CD4-positive, alpha-beta T cell treated with Interleukin-17A for 4 hours (primary cell): ENCODE measurements at places on chromosomes 3 and 15.
A peak's percentile ranks its signal among the peaks of the same experiment; 100 is the strongest.

GRCh38 chr3:93983408-93983807 lies 3.5 kb downstream of the ARL13B start:
- DNase-seq: no peak

DNA sequence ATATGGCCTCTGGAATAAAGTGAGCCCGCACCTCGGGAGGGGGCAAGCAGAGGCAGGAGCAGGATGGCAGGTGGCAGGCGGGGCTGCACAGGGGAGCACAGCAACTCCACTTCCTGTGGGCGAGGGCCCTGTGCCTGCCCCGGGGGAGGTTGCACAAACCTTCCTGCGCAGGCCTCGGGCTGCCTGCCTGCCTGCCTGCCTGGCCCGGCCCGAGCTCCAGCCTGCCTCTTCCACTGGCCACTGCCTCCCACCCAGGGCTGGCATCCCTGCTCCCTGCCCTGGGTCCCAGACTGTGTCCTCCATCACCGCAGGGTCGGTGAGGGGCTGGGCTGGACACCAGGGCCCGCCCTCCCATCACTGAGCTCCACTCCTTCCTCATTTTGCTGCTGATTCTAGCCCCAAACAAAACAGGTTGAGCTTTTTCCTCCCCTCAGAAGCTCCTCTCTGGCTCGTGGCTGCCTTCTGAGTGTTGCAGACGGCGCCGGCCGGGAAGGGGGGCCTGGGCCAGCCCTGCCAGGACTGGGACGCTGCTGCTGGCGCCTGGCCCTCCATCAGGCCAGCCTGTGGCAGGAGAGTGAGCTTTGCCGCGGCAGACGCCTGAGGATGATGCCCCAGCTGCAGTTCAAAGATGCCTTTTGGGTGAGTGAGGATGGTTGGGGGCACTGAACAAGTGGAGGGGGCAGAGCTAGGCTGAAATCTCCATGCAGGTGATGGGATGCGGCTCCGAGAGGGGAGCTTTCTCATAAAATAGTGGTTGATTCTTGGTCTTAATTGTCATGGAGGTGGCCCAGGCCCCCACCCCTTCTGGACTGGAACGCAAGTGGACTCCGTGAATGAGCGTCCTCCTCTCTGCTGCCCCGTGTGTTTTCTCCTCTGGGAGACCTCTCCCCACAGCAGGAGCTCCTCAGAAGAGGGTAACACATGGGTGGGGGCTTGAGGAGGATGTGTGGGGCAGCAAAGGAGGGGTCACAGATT lies at the start of gene PSTPIP1:
TSS of gene PSTPIP1 (plus strand) at position 156 of the 975 bp plus-strand sequence. CDS start at position 604, 448 bp downstream.
- peak; percentile 85 for DNase-seq

GRCh38 chr15:94670438-94671034 lies 439.2 kb downstream of the MCTP2 start:
- DNase-seq: no peak

DNA sequence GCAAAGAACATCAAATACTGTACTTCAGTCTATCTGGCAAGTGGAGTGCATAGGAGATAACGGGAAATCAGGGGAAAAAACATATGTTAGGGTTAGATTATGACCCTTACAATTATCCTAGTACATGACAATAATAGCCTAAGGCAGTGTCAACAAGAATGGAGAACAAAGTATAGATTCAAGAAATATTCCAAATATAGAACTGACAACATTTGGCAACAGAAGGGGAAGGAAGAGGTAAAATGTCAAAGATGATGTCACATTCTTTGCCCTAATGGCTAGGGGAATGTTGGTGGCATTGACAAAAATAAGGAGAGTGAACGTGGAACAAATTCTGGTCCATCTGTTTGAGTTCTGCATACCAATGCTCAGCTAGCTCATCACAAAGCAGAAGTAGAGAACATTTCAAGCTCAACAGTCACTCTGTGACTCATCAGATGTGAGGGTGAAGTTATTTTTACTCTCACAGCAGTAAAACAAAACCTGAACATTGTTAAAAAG lies 15.5 kb upstream of the ATP8B4 start:
- no peak for DNase-seq

GRCh38 chr3:58999774-59000160 lies 50.1 kb downstream of the CFAP20DC start:
- DNase-seq: no peak

DNA sequence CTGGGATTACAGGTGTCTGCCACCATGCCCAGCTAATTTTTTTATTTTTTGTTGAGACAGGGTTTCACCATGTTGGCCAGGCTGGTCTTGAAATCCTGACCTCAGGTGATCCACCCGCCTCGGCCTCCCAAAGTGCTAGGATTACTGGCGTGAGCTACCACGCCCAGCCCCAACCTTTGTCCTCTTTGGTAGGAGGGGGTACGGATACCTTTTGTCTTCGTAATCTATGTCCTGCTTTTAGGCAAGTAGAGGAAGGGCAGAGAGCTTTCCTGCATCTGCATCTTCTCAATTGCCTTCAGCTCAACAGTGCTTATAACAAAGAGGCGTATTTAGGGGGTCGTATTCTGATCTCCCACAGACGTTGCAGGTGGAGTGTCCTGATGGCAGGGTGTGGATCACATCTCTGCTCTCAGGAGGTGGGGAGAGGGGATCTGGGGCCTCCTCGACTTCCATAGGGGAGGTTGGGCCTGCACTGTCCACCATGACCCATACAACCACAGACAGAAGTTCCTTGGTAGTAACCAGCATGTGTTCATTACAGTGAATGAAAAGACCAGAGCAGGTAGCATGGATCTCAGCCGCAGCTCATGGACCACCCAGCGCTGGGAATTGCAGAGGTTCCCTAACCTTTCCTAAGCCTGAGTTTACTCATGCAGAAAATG lies 21.4 kb upstream of the KCTD6 start:
- DNase-seq: no peak

DNA sequence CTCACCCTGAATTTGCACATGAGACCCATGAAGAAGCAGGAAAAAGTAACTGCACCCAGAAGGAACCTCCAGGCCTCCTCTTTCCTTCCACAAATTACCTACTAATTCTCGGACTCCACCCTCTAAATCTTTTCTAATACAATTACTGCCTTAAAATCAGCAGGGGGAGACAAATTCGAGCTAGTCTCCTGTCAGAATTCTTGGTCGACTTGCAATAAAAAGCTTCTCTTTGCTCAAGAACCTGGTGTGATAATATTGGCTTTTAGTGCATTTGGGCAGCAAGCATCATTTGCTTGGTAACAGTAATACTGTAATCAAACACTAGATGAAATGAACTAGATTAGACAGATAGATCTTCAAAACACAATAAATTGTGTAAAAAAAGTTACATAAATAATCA lies 281.9 kb downstream of the RAP2B start:
- DNase-seq: no peak

- DNase-seq: no peak
Measured at GRCh38 chr3:13157986-13158385, 84.8 kb upstream of the IQSEC1 start.

GRCh38 chr3:15501126-15501525 lies 20.4 kb downstream of the COLQ start:
- DNase-seq: no peak

GRCh38 chr3:62370858-62371719 lies 2.3 kb downstream of the FEZF2 start:
- DNase-seq: no peak

DNA sequence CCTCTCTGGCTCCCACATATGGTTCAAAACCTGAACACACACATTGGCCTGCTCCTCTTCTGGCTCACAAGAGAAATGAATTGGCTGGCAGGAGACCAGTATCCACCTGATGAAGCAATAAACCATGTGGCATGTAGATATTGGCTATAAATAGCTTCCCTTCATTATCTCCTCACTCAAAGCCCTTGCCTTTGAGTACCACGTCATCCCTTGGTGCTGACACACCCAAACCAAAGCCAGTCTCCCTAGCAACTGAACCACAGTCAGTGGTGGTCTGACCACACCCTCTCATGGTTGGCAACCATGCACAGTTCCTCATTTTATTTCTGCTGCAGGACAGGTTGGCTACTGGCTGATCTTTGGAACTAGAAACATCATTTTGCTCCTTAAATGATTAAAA lies 98.8 kb downstream of the ZNF621 start:
- DNase-seq: peak; percentile 2

DNA sequence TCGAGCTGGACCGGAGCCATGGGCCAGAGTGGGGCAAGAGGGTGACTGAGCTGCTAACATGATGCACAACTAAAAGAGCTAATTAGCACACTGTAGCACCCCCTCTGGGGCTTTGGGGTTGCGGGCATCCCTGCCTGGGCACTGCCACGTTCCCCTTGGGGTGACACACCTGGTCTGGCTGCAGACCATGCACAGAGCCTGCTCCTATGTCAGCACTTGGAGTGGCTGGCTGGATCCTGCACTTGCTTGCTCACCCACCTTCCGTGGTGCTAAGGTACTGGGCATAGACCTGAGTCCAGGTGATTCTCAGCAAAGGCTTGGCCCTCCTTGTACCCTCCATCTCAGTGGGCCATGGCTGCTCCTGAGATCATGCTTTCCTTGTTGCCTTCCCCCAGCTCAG lies 12.8 kb upstream of the SPTBN5 start:
- DNase-seq: no peak

DNA sequence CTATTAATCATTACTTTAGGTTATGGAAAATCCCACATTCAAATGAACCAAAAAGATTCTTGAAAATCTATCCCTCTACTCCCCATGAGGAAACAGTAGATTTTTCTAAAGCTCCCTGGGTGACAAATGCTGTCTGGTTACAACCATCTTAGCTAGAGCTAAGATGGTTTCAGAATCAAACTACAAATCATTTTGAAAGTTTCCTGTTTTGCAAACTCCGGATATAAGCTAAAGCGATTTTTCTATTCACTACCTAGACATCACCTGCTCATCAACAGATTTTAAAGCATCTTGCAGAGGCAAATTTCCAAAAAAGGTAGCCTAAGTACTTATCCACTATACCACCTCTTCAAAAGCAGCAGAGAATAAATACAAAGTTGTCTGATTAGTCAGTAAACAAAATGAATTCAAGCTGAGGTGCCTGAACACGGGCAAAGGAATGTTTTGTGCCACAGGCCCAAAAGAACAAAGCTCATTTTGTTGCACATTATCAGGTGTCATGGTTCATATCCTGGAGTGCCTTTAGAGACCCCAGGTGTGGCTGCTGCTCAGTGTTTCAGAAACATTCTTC lies 204.9 kb downstream of the TNIK start:
- DNase-seq: peak; percentile 36

- no peak for DNase-seq
Measured at GRCh38 chr3:195468391-195468776, 25.6 kb upstream of the ACAP2 start.

DNA sequence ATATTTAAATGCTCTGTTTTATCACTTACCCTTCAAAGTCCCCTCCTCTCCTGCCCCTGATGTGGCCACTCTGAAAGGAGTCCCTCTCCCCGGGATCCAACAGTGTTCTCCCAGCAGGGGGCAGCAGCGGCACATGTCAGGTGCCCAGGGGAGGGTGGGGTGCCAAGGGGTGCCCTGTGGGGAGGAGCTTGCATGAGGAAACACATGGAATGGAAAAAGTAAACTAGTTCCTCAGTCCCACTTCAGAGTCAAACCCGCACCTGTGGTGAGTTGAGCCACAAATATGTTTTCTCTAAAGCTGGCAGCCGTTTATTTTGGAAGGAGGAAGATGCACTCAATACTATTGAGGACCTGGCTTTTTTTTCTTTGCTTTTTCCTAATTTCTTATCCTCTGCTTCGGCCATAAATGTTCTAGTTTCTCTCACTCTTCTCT lies 30.1 kb upstream of the NRROS start:
- DNase-seq: peak; percentile 98

GRCh38 chr3:33947272-33948195 lies 149.1 kb downstream of the PDCD6IP start:
- DNase-seq: no peak

DNA sequence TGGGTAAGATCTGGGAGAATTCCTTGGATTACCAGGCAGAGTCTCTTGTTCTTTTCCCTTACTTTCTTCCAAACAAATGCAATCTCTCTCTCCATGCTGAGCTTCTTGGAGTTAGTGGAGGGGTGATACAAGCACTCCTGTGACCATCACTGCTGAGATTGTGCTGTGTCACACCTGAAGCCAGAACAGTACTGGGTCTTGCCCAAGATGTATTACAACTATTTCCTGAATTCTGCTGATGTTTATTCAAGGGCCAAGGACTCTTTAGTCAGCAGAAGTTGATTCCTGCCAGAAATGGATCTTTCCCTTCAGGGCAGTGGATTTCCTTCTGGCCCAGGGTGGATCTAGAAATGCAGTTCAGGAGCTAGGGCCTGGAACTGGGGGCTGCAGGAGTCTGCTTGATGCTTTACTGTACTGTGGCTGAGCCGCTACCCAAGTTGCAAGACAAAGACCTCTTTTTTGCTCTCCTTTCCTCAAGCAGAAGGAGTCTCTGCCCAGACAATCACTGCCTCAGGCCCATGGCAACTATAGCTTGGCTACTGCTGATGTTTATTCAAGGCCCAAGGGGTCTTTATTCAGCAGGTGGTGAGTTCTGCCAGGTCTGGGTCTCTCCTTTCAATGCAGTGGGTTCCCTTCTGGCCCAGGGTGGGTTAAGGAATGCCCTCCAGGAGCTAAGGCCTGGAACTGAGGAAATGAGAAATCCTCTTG lies 98.8 kb downstream of the SH3GL3 start:
- no peak for DNase-seq

- DNase-seq: peak; percentile 49
Measured at GRCh38 chr3:53161820-53162671, 1.0 kb downstream of the PRKCD start.

DNA sequence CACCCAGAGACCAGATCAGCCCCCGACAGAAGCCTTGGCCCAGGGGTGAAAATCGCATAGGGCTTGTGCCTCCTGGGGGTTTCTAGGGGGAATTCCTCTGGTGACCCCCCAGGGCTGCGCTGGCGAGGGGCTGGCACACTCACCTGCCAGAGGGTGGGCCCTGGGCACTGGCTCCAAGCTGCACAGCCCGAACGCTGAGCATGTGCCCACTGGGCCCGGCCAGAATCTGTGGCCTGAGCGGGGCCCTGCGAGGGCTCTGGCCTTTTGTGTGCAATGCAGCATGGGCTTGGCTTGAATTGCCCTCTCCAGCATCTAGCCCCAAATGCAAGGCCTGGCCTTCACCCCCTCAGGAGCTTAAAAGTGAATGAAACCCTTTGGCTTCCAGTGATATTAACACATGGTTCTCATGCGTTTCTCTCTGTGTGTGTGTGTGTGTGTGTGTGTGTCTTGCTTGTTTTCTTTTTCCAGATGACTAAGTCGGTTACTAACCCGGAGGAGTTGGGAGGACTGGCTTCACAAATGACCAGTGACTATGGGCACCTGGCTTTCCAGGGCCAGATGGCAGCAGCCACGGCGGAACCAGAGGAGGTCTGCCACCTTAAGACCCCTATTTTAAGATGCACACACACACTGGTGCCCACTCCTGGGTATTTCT lies 259.1 kb upstream of the TPM1 start:
- DNase-seq: no peak

DNA sequence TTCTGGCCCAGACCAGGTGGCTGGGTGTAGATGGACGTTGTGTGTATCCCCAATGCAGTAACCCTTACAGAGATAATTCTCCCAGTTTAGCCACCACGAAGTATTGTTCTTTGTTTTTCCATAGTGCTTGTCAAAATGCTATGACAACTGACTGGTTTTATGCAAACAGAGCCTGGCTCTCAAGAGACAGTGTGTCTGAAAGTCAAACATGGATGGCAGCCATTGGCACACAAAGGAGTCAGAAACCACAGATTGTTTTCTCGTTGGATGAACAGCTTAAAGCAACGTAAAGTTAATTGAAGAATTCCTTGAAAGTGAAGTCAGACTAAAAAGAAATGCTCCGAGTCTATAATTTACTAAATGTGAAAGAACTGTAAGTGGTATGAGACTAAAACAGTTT lies 91.2 kb downstream of the FILIP1L start:
- no peak for DNase-seq
